Esophagus squamous epithelium (tissue), 5 donors: ENCODE measurements at places on chromosomes 7 and 10.

- DNase-seq: no peak
Measured at GRCh38 chr7:106139265-106140251, 27.4 kb upstream of the SYPL1 start.

GRCh38 chr7:80583901-80584300 is 54.5 kb upstream of the CD36 start:
- DNase-seq: no peak

GRCh38 chr7:149624006-149624405 is 126.4 kb upstream of the ZNF746 start:
- no peak for DNase-seq

GRCh38 chr10:374354-374753 is 239.1 kb downstream of the ZMYND11 start:
- no peak for DNase-seq

GRCh38 chr10:72086466-72087391 is 1.6 kb downstream of the SPOCK2 start:
- no peak for DNase-seq

GRCh38 chr7:127632276-127632910 is 14.5 kb upstream of the PAX4 start:
- DNase-seq: no peak
